ENCODE measurements at places on chromosomes 13 and 19.

GRCh38 chr19:1125601-1126467, 22.0 kb downstream of the GPX4 start:
- DNase-seq: no peak

- no peak for DNase-seq
These were observed 705.7 kb downstream of the SLITRK5 start for GRCh38 chr13:88376760-88377388.

- no peak for DNase-seq
These were observed 154.0 kb downstream of the COG6 start for GRCh38 chr13:39809466-39809865.

GRCh38 chr13:49587311-49587847, 2.0 kb upstream of the RCBTB1 start:
- no peak for DNase-seq

DNA sequence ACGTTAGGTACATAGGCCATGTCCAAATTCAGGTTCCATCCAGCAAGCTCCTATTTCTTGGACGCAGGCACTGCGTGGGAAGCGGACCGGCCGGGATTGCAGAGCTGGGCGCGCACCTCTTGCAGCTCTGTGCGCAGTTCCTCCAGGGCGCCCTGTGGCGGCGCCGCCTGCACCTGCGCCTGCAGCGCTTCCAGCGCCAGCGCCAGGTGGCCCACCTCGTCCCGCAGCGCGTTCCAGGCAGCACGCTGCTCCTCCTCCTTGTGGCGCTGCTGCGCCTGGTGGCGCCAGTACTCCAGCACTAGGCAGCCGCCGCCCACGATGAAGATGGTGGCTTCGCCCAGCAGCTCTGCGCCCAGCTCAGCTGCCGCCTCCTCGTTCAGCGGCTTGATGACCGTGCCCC, 31.1 kb downstream of the OPA3 start:
- DNase-seq: no peak

- DNase-seq: peak; percentile 5
These were observed 140.7 kb downstream of the KCTD12 start for GRCh38 chr13:76745261-76746200.
